ENCODE measurements at places on chromosomes 1 and 21. TPM values are rescaled to one million over a fixed set of nuclear protein-coding genes. Genes with fewer than 3 reads are reported as not detected.

The UTS2 gene
- not detected for total RNA-seq

The ZNF593OS gene
- not detected for total RNA-seq

The TTC24 gene
- total RNA-seq, result 0.84 TPM

The CALML6 gene
- 0.44 TPM for total RNA-seq

The CFHR3 gene
- not detected for total RNA-seq

The EFNA3 gene
- 4.3 TPM for total RNA-seq

The PPFIA4 gene
- total RNA-seq, result 1.5 TPM

The KCNN3 gene
- 0.06 TPM for total RNA-seq

The AMPD2 gene
- 87.0 TPM for total RNA-seq

The EXO1 gene
- 0.41 TPM for total RNA-seq

The GJC2 gene
- 0.61 TPM for total RNA-seq

The RGS4 gene
- not detected for total RNA-seq

The SH2D1B gene
- total RNA-seq, result not detected

The SPATA17 gene
- total RNA-seq, result not detected

The ANKRD65 gene
- not detected for total RNA-seq

The CRNN gene
- total RNA-seq, result not detected

The SNIP1 gene
- total RNA-seq, result 30.2 TPM

The HAO2 gene
- total RNA-seq, result not detected

The ELAPOR1 gene
- total RNA-seq, result 13.7 TPM

The CD52 gene
- total RNA-seq, result 1,302 TPM

The UAP1 gene
- total RNA-seq, result 21.5 TPM

The CFHR4 gene
- not detected for total RNA-seq

The CCDC190 gene
- not detected for total RNA-seq

The DUSP23 gene
- total RNA-seq, result 15.7 TPM

The ASCL5 gene
- total RNA-seq, result 0.30 TPM

The SPATA1 gene
- 1.7 TPM for total RNA-seq

The GNG4 gene
- 0.19 TPM for total RNA-seq

The S100A2 gene
- total RNA-seq, result 0.87 TPM

The AIRE gene
- not detected for total RNA-seq

The ANGPTL3 gene
- not detected for total RNA-seq

The PARK7 gene
- total RNA-seq, result 112 TPM

The C1orf53 gene
- total RNA-seq, result not detected

The TMEM51 gene
- 0.61 TPM for total RNA-seq

The CNKSR1 gene
- 4.5 TPM for total RNA-seq

The NPHS2 gene
- total RNA-seq, result not detected

The SRSF11 gene
- 374 TPM for total RNA-seq

The SFN gene
- total RNA-seq, result 0.83 TPM

The MIXL1 gene
- not detected for total RNA-seq

The WNT9A gene
- 0.08 TPM for total RNA-seq

The NFASC gene
- not detected for total RNA-seq

The VCAM1 gene
- total RNA-seq, result not detected

The MAST2 gene
- 5.4 TPM for total RNA-seq

The AMY2A gene
- not detected for total RNA-seq

The RGSL1 gene
- total RNA-seq, result not detected

The IVL gene
- total RNA-seq, result not detected

The PROK1 gene
- total RNA-seq, result not detected

The LHX4 gene
- not detected for total RNA-seq

The CFHR2 gene
- not detected for total RNA-seq

The S100PBP gene
- 65.5 TPM for total RNA-seq

The STIL gene
- 1.6 TPM for total RNA-seq

The SLC2A1 gene
- 57.5 TPM for total RNA-seq

The GABRD gene
- not detected for total RNA-seq

The MSH4 gene
- 0.80 TPM for total RNA-seq

The BEND5 gene
- total RNA-seq, result 1.7 TPM

The NTMT2 gene
- not detected for total RNA-seq

The ATP6V0B gene
- total RNA-seq, result 73.9 TPM

The CLEC20A gene
- total RNA-seq, result not detected
